ENCODE measurements at places on chromosomes 16 and 17. TPM values are rescaled to one million over a fixed set of nuclear protein-coding genes. Genes with fewer than 3 reads are reported as not detected.

The LRRC46 gene
- 1.8 TPM for polyA plus RNA-seq

The CTF1 gene
- 35.9 TPM for polyA plus RNA-seq

The MT1E gene
- 205 TPM for polyA plus RNA-seq

DNA sequence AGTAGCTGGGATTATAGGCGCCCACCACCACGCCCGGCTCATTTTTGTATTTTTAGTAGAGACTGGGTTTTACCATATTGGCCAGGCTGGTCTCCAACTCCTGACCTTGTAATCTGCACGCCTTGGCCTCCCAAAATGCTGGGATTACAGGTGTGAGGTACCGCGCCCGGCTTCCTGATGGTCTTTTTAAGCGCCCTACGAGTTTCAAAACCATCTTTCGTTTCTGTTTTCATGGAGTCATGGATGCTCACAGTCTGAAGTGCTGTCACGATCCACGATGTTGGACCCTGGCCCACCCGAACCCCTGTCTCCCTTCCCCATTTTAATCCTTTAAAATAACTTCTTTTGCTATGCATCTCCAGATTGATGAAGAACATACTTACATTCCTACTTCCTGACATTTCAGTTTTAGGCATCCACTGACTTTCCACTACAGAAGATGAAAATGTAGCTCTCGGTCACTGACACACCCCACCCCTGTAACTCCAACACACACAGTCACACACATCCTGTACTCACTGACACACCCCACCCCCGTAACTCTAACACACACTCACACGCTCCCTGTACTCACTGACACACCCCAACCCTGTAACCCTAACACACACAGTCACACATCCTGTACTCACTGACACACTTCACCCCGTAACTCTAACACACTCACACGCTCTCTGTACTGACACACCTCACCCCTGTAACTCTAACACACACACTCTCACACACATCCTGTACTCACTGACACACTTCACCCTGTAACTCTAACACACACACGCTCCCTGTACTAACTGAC, 22.6 kb upstream of the WDR45B start:
- DNase-seq: no peak
- H3K27me3 ChIP-seq: no peaks in the 10 kb centered on the region
- no peaks in the 10 kb centered on the region for H3K36me3 ChIP-seq
- H3K4me1 ChIP-seq: no peaks in the 10 kb centered on the region

- H3K4me1 ChIP-seq: peaks cover 18% of the 10 kb centered on the region
- no peaks in the 10 kb centered on the region for H3K27me3 ChIP-seq
- peaks cover 12% of the 10 kb centered on the region for H3K36me3 ChIP-seq
- H3K27ac ChIP-seq: peak overlapping the region; percentile 97
Observed at GRCh38 chr17:21041741-21042457, 912 bp downstream of the USP22 start.

DNA sequence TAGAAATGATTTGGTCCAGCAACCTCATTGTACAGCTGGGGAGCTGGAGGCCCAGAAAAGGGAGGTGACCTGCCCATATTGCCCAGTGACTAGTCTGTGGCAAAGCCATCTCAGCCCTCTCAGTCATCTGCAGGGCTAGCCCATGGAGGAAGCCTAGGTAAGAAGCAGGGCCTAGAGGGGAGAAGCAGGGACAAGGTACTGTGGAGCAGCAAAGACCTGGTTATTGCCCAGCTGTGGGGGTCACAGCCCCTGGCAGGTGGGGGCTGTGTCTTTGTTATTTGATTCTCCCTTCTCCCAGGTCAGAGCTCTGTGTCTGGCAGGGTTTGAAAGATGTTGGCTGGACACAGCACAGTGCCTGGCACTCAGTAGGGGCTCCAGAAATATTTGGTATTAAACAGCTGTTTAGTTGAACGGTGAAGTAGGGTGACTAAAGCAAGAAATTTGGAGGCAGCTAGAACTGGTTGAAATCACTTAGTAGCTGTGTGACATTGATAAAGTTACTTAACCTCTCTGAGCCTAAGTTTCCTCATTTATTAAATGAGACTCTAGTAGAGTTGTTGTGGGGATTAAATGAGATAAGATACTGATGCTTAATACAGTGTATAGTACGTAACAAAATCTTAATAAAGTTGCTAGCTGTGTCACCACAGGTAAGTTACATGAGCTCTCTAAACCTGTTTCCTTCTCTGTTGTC, 17.3 kb downstream of the CCR7 start:
- peaks cover 71% of the 10 kb centered on the region for H3K4me1 ChIP-seq
- no peaks in the 10 kb centered on the region for H3K36me3 ChIP-seq
- no peaks in the 10 kb centered on the region for H3K27me3 ChIP-seq
- no peak overlapping the region for H3K4me3 ChIP-seq

All from SK-N-SH (cell line).